Dorsolateral prefrontal cortex (tissue), 122 donors: ENCODE measurements at places on chromosomes 1 and 21. TPM values are rescaled to one million over a fixed set of nuclear protein-coding genes. Genes with fewer than 3 reads are reported as not detected.

Gene LAX1
- total RNA-seq = not detected

Gene SPRR2F
- total RNA-seq = not detected

Gene SERPINC1
- total RNA-seq = not detected

Gene ARID1A
- 122 TPM for total RNA-seq

Gene CSRP1
- 454 TPM for total RNA-seq

Gene WNT9A
- total RNA-seq = 1.6 TPM

Gene PEX11B
- total RNA-seq = 54.8 TPM

Gene TEDDM1
- not detected for total RNA-seq

Gene AVPR1B
- not detected for total RNA-seq

Gene NBPF19
- 18.6 TPM for total RNA-seq

Gene GRIK3
- total RNA-seq = 29.0 TPM

Gene GLIS1
- 7.5 TPM for total RNA-seq

Gene DNM3
- total RNA-seq = 155 TPM

Gene GNG5
- total RNA-seq = 28.4 TPM

Gene MSH4
- total RNA-seq = 0.76 TPM

Gene MRPS15
- 41.8 TPM for total RNA-seq

Gene HMGCS2
- total RNA-seq = not detected

Gene LEFTY1
- 6.1 TPM for total RNA-seq

Gene CLIC6
- not detected for total RNA-seq

Gene CDA
- 1.1 TPM for total RNA-seq

Gene KRTAP15-1
- total RNA-seq = not detected

Gene C4BPA
- total RNA-seq = not detected

Gene HSF2BP
- 2.6 TPM for total RNA-seq

Gene SDC3
- 105 TPM for total RNA-seq

Gene IGSF21
- 97.3 TPM for total RNA-seq

Gene GPR3
- 1.1 TPM for total RNA-seq

Gene PGLYRP3
- not detected for total RNA-seq

Gene GALE
- total RNA-seq = 23.8 TPM

Gene IFNAR1
- 46.3 TPM for total RNA-seq
